ENCODE measurements at places on chromosomes 13 and 19.

- peak; percentile 56 for DNase-seq
These were observed 823 bp downstream of the TLE5 start for GRCh38 chr19:3061182-3062161.

- no peak for DNase-seq
These were observed 1460.7 kb downstream of the EFNB2 start for GRCh38 chr13:105074755-105075154.

GRCh38 chr13:102960959-102961358, 105.3 kb downstream of the SLC10A2 start:
- DNase-seq, result no peak

DNA sequence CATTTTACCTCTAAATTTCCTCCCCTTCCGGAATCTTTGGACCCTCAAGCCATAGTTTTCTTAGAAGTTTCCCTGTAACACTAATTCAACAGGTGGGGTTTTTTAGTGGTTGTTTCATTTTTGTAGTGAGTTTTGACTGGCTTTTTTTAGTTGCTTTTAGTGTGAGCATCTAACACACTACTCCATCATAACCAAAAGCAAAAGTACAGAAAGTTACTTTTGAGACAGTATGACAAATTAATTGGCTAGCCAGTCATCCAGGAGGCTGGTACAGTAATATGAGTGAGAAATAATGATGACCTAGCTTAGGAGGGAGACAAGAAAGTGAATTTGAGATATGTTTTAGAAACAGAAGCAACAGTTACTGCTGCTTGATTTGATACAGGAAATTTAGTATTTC, 71.5 kb downstream of the DNAJC15 start:
- no peak for DNase-seq

- no peak for DNase-seq
These were observed 11.7 kb upstream of the BCAT2 start for GRCh38 chr19:48822514-48822913.

DNA sequence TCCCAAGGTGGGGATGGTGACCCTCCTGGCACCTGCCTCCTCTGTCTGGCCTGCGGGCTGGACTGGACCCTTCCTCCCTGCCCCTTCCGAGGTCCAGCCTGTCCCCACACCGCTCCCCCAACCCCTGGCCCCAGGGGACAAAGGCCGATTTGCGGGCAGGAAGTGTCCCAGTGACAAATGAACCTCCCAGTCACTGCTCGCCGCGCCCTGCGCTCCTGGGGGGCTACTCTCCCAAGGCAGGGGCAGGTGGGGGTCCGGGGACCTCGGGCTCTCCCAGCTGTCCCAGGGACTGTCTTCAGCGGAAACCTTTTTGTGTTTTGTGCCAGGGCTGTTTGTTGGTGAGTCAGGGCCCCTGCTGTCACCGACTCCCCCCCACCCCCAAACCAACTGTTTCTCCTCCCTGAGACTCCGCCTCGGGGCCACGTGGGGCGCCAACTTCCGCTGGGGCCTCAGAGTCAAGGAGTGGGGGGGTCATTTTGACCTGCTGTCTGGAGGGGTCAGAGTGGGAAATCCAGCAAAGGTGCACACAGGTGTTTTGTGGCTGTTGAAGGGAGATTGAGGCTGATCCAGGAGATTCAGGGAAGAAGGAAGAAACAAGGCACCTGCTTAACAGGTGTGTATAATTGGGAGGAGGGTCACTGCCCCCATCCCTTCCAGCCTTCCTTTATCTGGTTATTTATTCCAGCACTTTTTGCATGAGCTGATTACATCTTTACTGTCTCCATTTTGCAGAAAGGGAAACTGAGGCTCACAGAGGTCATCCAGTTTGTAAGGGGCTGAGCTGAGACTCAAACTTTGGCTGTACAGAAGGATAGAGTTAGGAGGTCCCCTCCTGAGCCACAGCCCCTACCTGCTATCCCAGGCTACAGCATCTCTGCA, 831 bp downstream of the PGPEP1 start:
- DNase-seq, result peak; percentile 17

DNA sequence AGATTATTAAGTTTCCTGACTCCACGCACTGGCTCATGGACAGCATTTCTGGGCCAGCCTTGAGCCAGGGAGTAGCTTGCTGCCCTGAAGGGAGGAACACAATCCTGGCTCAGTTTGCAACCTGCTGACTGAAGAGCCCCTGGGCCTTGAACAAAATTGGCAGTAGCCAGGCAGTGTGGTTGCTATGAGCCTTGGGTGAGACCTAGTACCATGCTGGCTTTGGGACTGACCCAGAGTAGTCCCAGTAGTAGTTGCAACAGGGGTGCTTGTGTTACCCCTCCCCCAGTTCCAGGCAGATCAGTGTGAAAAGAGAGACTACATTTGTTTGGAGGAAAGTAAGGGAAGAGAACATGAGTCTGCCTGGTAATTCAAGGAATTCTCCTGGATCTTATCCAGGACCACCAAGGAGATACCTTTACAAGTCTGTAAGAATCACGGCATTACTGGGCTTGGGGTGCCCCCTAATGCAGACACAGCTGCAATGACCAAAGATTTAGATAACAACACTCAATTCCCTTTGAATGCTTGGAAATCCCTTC, 22.0 kb downstream of the ITGBL1 start:
- peak; percentile 97 for DNase-seq

- DNase-seq, result peak; percentile 19
These were observed 46.8 kb upstream of the FARP1 start for GRCh38 chr13:98096059-98096458.

DNA sequence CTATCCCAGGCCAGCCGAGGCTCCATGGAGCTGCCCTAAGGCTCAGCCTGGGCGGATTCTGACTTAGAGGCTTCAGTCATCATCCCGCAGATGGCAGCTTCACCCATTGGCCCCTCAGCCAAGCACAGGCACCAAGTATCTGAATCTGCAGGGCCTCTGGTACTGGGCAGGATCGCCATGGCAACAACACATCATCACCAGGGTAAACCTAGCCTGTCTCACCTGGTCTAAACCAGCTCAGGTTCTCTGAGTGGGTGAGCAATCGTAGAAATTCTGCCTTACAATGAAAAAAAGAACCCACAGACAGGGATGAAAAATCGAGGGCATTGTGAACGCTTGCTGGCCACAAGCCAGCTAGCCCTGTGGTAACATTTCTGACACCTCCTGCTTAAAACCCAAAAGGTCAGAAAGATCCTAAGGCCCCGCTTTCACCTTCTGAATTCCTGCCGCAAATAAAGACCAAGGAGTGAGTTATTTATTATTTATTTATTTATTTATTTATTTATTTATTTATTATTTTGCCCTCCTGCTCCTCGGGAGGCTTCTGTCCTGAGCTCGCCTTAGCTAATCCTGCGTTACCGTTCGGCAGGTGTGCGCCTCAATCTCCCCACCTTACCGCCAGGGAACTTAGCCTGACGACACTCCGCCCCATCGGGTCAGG, 12.0 kb upstream of the CEACAM21 start:
- no peak for DNase-seq

Data from fibroblast of skin of abdomen (primary cell).